ENCODE measurements at places on chromosomes 2 and 18.

GRCh38 chr2:107989445-107989844, 3.1 kb downstream of the SLC5A7 start:
- DNase-seq: no peak

DNA sequence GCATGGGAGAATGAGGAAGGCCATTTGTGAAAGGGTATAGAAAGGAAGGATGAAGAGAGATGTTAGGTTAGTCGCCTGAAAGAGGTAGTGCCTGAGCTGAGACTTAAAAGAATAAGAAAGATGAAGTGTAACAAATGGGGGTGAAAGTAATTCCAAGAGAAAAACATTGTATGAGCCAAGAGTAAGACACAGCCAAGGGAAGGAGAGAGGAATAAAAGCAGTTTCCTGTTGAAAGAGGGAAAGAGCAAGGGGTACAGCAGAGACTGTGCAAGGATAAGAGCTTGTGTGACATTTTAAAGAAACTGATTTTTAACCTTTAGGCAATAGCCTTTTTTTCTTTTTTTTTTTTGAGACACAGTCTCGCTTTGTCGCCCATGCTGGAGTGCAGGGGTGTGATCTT, 4.8 kb upstream of the RBBP8 start:
- no peak for DNase-seq

DNA sequence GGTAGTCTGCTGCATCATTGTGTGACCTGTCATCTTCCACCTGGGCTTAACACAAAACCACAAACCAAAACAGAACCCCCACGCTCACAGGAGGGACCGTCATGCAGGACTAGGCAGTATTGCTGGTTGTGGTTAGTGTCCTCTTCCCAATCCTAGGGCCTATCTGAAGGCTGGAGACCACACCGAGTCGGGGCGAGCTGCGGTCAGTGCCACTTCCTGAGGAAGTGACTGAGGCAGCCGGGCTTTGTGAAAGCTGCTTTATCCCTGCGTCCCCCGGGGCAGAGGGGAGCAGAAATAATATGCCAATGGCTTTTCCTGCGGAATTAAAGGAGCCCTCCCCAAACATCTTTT, 22.9 kb downstream of the ZNF532 start:
- DNase-seq: no peak

DNA sequence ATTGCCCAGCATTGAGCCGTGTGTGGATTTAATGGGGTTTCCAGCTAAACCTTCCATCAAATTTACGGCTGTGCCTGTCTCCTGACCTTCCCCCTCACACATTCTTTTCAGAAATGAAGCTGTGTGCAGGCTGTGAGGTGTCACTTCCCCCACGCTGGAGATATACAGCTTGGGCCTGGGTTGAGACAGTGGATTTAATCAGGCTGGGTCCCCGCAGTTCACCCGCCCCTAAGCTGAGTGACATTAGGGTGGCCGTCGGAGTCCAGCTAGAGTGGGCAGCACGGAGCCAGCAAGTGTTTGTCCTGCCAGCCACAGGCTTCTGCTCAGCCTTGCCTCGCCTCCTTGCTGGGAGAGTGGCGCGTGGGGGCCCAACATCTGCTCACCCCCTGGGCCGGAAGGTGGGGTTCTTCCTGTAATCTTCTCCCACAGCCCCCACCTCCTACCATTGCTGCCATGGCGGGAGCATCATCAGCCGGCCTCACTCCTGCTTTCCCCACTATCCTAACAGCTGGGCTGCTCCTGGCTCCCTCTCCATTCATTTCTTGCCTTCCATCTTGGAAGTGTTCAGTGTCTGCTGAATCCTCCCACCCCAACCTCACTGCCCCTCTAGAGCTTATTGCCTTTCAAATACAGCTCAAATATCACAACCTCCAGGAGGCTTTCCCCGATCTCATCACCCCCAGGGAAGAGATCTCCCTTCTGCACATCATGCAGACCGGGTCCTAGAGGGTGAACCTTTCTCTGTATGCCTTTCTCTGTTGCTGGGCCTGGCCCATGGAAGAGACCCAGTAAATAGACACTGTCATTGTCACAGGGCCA, 149.0 kb downstream of the GLI2 start:
- DNase-seq: no peak

DNA sequence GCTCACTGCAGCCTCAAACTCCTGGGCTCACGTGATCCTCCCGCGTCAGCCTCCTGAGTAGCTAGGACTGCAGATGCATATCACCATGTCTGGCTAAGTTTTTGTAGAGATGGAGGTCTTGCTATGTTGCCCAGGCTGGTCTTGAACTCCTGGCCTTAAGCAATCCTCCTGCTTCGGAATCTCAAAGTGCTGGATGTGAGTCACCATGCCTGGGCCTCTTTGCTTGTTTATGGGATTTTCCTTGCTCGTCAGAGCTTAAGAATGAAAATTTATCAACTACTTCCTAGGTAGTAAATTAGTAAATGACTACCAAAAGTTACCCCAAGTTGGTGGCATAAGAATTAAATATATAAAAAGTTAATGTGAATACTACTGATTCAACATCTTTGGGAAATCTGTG, 51.0 kb downstream of the ACTR3 start:
- DNase-seq: no peak

DNA sequence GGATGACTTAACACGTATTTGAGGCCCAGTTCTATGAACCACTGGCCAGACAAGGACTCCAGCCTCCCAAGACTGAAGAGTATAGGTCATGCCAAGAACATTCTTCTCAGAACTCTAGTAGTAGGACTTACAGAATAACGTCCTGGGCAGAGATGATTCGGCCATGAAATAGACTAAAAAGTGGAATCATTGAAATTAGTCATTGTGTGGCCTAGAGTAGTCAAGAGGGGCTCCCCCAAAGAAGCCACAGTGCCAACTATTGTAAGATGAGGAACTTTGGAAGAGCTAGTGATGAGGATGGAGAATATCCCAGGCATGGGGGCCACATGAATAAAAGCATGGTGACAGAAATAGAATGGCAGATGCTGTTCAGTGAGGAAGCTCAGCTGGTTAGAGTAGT, 101.1 kb downstream of the TRIB2 start:
- DNase-seq: no peak

GRCh38 chr18:62768558-62768943, 53.2 kb downstream of the PHLPP1 start:
- DNase-seq: no peak

- DNase-seq: no peak
These were observed 43.1 kb downstream of the GPC1 start for GRCh38 chr2:240478346-240479110.

- peak; percentile 68 for DNase-seq
These were observed 38.1 kb downstream of the TMEM37 start for GRCh38 chr2:119469661-119470297.

- no peak for DNase-seq
These were observed 160.0 kb downstream of the EIPR1 start for GRCh38 chr2:3217646-3218045.

DNA sequence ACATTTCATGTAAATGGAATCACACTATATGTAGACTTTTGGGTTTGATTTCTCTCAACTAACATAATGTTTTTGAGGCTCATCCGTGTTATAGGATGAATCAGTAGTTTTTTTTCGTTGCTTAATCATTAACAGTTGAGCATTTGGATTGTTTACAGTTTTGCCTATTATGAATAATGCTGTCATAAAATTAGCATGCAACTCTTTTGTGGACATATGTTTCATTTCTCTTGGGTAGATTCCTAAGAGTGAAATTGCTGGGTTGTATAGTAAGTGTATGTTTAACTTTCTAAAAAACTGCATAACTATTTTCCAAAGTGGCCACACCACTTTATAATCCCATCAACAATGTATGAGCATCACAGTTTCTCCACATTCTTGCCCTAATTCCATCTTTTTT, 7.7 kb upstream of the RHBDD1 start:
- no peak for DNase-seq

DNA sequence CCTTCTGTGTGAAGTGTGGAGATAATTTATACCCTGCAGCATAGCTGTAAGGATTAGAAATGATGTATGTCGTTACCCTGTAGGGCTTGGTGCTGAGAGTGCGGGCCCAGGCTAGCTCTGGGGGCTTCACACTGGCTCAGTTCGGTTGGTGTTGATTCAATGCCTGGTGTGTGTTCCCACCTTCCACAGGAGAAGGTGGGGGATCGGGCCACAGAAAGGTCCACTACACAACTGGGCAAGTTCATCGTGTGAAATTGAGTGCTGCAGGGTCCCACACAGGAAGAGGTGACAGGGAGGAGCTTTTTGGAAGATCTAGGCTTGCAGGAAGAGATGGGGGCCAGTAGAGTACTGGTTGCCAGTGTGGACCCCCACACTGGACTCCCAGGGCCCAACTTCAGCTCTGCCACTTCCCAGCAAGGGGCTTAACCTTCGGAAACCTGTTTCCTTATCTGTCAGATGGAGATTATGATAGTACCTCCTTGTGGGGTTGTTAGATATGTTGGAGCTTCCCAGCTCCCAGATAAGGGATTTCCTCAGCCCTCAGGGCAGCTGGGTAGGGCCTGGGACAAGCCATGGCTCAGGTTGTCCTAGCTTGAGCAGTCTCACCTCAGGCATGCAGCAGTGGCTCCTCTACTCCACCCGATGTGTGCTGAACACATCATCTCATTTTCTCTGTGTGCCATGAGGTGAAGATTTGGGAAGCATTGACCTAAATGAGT, 71.5 kb downstream of the TMEM247 start:
- DNase-seq: no peak

DNA sequence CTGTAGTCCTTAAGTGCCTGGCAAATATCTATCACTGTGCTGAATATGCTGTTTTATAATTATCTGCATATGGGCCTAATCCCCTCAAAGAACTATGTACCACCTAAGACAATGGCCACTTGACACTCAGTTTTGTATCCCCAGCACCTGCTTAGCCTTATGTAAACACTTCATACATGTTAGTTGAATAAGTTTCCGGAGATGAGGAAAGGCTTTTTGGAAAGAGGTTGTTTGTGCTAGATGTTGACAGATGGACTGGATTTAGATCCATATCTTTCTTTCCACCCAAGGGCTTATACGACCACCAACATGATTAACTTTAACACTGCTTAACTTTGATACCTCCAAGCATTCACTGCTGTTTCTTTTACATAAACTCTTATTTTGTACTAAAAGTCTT, 63.3 kb downstream of the FAM228A start:
- DNase-seq: peak; percentile 73

- no peak for DNase-seq
These were observed 794 bp downstream of the GKN2 start for GRCh38 chr2:68951899-68952298.

- no peak for DNase-seq
These were observed 14.5 kb downstream of the CNNM4 start for GRCh38 chr2:96775160-96775559.

GRCh38 chr2:68251855-68252399, 405 bp downstream of the PPP3R1 start:
- DNase-seq: no peak

DNA sequence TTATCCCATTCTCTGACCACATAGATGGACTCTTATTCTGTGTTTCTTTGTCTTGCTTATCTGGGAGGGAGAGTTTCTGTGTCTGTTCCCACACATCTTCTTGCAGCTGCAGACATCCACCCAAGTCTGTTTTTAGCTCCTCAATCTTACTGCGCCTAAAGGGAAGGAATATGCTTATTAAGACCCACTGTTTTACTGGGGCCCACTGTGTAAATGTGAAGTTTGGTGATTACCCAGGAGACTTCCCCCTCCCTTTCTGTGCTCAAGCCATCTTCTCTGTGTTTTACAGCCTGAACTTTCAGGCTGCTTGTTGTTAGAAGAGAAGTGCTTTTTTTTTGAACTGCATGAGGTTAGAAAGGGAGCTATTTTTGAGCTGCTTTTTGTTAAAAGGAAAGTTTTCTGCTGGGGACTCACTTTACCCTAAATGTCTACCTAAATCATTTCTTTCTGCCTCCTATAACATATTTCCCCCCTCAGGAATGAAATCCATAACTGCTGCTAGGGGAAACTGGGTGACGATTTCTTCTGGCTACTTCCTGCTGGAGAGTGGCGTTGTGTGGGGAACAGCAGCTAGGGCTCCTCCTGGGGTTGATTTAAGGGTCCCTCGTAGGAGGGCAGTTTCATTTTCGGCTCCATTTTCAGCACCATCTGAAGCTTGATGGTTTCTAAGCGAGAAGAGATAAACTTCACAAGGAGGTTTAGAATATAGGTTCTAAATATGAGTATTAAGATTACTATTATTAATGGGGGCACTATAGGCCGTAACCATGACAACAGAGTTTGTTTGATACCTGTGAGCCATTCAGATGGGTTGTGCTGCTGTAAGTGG, 39.5 kb upstream of the GMCL1 start:
- DNase-seq: no peak

DNA sequence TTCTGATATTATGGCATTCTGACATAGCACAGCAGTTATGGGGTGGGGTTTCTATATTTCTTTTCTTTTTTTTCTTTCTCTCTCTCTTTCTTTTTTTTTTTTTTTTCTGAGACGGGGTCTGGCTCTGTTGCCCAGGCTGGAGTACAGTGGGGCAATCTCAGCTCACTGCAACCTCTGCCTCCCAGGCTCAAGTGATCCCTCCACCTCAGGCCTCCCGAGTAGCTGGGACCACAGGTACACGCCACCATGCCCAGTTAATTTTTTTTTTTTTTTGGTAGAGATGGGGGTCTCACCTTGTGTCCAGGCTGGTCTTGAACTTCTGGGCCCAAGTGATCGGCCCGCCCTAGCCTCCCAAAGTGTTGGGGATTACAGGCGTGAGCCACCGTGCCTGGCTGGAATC, 7.5 kb upstream of the FAM98A start:
- no peak for DNase-seq

DNA sequence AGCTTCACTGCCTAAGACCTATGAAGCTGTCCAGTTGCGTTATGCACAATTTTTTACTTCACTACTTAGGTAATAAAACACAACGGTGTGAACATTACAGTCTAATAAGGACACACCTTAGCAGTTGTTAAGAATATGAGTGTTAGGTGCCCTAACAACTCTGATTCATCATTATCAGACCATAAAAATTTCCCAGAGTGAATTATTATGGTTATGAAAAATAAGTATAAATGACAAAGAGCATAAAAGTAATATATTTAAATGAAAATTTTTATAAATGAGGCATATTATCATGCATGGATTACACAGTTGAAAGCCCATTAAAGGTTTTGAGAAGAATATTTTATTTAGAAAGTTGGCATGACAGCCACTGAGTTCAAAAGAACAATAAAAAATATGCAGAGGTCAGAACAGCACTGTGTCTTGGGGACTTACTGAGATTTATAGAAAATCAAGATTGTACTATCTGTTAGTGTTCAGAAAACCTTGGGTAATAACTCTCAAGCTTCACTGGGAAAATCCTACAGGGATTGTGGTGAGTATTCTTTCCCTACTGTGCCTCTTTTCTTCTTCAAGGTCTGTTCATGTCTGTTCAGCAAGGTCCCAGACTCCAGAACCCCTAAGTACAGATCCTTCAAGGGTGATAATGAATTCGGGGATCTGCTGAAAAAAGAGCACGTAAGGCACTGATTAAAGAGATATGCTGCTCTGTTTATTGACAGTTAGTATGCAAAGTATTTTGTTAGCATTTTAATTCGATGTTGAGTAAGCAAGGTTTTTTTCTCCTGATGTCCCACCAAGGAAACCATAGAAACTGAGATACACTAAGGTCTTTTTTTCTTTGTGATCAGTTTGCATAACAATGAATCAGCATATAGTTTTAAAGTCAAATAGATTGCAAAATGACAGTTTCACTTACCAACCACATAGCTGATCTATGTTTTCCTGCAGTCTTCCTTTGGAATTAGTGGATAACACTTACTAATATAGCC, 250.0 kb downstream of the DSEL start:
- no peak for DNase-seq
